ENCODE measurements at places on chromosomes 11 and 22.

DNA sequence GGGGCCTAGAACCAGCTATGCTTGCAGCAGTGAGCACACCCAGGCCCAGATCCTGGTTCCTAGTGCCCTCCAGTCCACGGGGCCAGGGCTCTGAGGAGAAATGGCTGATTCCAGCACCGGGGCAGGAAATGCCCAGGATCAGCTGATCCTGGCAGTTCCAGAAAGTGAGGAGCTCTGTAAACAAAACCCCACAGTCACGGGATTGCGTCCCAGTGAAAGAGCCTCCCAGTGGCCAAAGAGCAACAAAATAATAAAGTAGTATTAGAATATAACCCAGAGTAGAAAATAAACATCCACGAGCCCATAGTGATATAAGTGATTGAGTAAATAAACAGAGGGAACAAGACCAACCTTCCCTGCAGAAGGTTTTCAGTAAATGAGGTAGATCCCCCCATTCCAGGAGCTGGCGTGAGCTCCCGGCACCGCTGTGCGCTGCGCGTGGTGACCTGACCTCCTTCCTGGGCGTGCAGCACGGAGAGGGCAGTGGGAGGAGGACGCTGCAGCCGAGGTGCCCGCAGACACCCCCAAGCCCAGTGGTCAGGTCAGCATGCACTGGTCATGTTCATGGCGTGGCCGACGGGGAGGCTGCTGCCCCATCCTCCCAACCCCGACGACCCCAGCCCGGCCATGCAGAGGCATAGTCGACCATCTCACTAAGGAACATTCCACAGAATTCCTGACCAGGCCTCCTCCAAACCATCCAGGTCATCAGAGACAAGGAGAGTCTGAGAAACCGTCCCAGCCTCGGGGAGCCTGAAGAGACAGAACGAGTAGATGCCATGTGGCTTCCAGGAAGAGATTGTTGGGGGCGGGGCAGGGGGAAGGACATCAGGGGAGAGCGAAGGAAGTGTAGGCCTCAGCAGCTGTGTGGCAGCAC is 19.8 kb downstream of the PTDSS2 start:
- DNase-seq = no peak

DNA sequence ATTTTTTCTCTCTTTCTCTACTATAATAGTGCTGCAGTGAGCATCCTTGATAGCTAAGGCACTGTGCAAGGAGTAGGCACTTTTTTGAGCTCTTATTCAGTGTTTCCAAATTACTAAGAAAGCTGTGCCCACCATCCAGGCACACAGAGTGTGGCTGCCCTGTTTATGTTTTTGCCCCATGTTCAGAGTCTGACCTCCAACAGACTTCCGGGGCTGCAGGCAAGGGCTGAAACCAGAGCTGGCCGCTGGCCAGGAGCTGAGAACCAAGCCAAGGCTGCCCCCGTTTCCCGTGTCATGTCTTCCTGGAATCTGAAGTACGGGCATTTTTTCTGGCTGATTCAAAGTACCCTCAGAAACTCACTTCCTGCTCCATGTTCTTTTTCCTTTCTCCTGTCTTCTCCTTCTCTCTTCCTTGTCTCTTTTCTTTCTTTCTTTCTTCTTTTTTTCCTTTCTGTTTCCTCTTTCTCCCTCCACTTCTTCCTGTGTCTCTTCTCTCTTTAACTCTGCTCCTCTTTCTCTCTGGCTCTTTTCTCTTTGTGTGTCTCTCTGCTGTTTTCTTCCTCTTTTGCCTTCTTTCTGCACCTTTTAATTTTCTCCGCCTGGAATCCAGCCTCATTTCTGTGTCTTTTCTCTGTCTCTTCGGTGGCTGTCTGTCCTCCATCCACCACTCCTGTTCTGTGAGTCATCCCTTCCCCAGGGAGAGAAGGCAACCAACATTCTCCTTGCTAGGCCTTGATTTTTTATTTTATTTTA is 17.0 kb upstream of the KCTD14 start:
- DNase-seq = no peak

GRCh38 chr11:36278531-36279282 is 10.5 kb downstream of the COMMD9 start:
- DNase-seq = no peak

GRCh38 chr11:116808262-116809175 is 14.6 kb downstream of the APOA4 start:
- DNase-seq = no peak

DNA sequence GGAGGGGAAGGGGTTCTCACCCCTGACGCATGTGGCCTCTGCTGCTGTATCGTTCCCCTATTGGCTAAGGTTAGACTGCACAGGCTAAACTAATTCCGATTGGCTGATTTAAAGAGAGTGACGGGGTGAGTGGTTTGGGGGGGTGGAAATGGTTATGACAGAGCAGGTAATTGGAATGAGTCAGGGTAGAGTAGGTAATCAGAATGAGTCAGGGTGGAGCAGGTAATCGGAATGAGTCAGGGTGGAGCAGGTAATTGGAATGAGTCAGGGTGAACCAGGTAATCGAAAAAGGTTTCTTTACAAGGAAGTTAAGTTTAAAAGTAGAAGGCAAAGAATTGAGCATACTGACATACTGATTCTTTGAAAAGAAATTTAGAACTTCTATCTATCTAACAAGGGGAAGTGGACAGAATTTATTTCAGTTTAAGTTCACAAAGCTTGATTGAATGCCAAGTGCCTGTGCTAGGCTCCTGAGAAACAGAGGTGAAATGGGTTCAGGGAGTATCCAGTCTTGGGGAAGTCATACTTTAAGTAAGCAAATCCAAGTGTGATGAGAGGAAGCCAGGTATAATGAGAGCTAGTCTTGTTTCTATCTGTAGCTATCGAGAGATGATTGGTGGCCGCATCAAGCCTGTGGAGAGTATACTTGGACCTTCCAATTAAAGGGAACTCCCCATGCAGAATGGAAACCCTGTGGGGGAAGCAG is 58.0 kb downstream of the C11orf91 start:
- no peak for DNase-seq

DNA sequence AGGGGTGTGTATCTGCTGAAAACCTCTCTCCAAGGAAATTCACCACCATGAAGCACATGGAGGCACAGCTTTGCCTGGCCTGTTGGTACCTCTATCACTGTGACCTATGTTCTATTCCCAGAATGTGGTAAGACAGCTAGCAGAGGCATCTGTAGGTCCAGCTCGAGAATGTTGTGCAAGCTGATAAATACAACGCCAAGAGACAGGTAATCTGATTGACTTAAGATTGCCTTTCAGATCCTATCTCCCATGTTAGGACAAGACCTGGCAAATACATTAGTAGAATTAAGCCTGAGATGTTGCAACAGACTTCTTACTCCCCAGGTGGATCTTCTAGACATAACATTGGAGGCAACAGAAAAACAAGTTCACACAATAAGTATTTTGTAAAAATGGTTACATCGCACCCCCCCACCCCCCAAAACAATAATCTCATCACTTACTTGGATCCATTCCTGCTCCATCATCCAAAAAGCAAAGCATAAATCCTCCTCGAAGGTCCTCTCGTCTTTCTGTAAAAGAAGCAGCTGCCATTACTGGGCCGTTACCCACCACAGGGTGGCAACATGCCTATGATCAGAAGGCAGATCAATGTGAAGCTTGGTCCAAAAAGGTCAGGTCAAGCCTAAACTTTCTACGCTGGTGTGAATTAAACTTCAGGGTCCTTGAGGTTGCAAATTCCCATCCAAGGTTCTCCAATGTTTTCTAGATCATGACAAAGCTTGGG is 18.5 kb downstream of the MORC2 start:
- no peak for DNase-seq

GRCh38 chr22:37283393-37283937 is 1.2 kb downstream of the CYTH4 start:
- DNase-seq = no peak

DNA sequence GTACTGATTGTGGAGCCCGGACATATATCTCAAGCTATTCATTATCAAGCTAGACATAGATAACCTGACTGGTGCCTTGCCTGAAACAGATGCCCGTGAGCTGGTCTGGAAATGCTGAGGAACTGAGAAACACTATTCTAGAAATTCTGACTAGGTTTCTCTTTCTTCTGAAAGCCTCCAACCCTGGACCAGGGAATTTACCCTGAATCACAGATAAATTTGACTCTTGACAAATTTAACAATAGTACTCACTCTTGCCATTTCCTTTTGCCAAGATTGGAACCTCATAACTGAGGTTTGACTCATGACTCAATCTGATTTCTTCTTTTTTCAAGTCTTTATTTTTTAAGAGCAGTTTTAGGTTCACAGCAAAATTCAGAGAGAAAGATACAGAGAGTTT is 189.6 kb upstream of the SYN3 start:
- no peak for DNase-seq
